ENCODE measurements at places on chromosomes 4 and X. TPM values are rescaled to one million over a fixed set of nuclear protein-coding genes. Genes with fewer than 3 reads are reported as not detected.
A peak's percentile ranks its signal among the peaks of the same experiment; 100 is the strongest.

DNA sequence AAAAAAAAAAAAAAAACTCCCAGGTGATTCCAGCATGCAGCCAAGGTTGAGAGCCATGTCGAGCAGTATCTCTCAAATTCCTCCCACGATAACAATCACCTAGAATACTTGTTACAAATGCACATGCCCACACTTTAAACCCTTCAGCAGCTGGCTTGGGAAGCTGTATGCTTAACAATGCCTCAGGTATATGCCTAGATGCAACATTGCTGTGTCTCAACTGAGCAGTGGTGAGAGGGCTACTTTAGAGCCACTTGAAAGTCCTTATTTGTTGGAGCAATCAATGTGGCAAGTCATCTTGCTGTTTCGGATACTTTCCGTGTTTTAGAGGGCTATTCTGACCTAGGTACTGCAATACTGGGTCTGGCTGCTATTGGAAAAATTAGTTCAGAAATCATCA is 487.4 kb downstream of the INPP4B start:
- H3K4me3 ChIP-seq, result no peak overlapping the region
- DNase-seq, result no peak
- H3K36me3 ChIP-seq, result no peaks in the 10 kb centered on the region
- no peaks in the 10 kb centered on the region for H3K27me3 ChIP-seq

- no peaks in the 10 kb centered on the region for H3K4me1 ChIP-seq
- no peak overlapping the region for H3K4me3 ChIP-seq
- H3K36me3 ChIP-seq, result no peaks in the 10 kb centered on the region
Observed at GRCh38 chr4:170988446-170988845, 824.8 kb upstream of the GALNTL6 start.

GRCh38 chrX:130851569-130851968 is 51.4 kb downstream of the ENOX2 start:
- no peak overlapping the region for H3K4me3 ChIP-seq
- DNase-seq, result no peak
- no peaks in the 10 kb centered on the region for H3K36me3 ChIP-seq
- no peaks in the 10 kb centered on the region for H3K27me3 ChIP-seq

GRCh38 chr4:64774626-64775025 is 365.4 kb upstream of the TECRL start:
- H3K27me3 ChIP-seq, result no peaks in the 10 kb centered on the region
- no peak overlapping the region for H3K4me3 ChIP-seq
- DNase-seq, result no peak
- no peaks in the 10 kb centered on the region for H3K36me3 ChIP-seq

GRCh38 chr4:142607976-142608375 is 238.1 kb downstream of the INPP4B start:
- DNase-seq, result no peak
- no peak overlapping the region for H3K27ac ChIP-seq
- H3K4me3 ChIP-seq, result no peak overlapping the region
- H3K36me3 ChIP-seq, result no peaks in the 10 kb centered on the region
- no peaks in the 10 kb centered on the region for H3K4me1 ChIP-seq
- no peaks in the 10 kb centered on the region for H3K27me3 ChIP-seq

DNA sequence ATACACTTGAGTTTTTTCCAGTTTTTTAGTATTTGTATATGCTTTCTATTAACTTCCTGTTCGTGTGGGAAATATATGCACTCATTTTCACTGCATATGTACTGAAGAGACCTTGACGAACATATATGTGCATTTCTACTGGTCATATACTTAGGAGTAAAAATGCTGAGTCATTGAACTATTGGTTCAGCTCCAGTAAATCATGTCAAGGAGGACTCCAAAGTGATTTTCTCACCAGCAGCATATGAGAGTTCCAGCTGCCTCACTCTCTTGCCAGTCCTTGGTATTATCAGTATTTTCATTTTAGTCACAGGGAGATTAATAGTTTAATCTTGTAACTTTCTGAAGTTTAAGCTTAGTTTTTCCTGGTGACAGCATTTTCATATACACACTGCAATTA is 2750.2 kb downstream of the ARAP2 start:
- no peak overlapping the region for H3K27ac ChIP-seq
- H3K27me3 ChIP-seq, result no peaks in the 10 kb centered on the region
- H3K36me3 ChIP-seq, result no peaks in the 10 kb centered on the region
- no peak for DNase-seq

GRCh38 chr4:20890761-20891160 is 190.5 kb downstream of the PACRGL start:
- H3K4me3 ChIP-seq, result no peak overlapping the region
- DNase-seq, result no peak
- H3K27ac ChIP-seq, result no peak overlapping the region
- no peaks in the 10 kb centered on the region for H3K4me1 ChIP-seq
- no peaks in the 10 kb centered on the region for H3K27me3 ChIP-seq

DNA sequence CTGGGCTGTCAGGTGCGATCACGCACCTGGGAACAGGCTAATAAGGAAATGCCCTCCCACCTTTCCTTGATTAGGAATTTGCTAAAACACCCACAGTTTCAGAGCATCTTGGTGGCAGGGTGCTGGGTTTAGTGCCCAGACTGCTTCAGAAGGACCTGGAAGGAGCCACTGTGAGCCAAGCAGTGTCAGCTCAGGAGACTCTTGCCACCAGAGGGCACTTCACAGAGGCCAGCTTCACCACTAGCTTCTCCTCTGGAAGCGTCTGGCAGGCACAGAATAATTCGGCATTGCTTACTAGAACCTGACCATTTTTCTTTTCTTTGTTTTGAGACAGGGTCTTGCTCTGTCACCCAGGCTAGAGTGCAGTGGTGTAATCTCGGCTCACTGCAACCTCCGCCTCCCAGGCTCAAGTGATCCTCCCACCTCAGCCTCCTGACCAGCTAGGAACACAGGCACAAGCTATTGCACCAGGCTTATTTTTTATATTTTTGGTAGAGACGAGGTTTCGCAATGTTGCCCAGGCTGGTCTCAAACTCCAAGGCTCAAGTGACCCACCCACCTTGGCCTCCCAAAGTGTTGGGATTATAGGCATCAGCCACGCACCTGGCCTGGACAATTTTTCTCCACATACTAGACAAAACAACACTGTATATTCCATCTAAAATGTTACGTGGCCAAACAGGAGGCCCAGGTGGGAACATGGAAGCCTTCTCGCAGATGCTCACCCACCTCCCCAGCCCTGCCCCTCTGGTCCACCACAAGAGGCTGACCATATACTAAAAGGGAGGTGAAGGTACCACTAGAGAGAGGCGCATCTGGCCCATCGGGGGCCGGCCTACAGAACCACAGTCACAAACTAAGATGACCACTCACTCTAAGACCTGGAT is 14.1 kb downstream of the NOP14 start:
- no peak overlapping the region for H3K27ac ChIP-seq
- H3K27me3 ChIP-seq, result no peaks in the 10 kb centered on the region
- no peak for DNase-seq
- H3K36me3 ChIP-seq, result peaks cover 78% of the 10 kb centered on the region

- peaks cover 36% of the 10 kb centered on the region for H3K36me3 ChIP-seq
- H3K4me1 ChIP-seq, result peaks cover 3% of the 10 kb centered on the region
- no peaks in the 10 kb centered on the region for H3K27me3 ChIP-seq
- no peak for DNase-seq
- H3K27ac ChIP-seq, result no peak overlapping the region
Observed at GRCh38 chr4:4417886-4418285, 31.0 kb downstream of the NSG1 start.

DNA sequence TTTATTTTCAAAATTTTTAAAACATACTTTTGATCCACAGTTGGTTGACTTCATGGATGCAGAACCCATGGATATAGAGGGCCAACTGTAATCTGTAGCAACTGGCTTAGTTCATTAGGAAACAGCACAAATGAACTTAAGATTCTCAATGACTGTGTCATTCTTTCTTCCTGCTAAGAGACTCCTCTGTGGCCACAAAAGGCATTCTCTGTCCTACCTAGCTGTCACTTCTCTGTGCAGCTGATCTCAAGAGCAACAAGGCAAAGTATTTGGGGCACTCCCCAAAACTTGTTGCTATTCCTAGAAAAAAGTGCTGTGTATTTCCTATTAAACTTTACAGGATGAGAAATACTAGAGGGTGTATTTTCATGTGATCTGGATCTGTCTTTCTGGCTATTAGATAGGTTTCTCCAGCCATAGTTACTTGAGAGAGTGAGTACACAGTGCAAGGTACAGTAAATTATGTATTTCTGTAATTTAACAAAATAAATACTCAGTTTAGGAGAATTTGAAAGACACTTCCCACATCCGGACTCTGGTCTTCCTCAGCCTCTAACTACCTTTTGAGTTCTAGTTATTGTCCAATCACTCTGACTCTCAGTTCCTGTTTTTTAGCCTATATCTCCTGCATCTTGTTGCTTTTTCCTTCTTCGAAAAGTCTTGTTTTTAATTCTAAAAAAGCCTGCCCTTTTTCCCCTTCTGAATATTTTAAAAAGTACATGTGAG is 21.8 kb downstream of the TLR2 start:
- DNase-seq, result no peak
- H3K36me3 ChIP-seq, result no peaks in the 10 kb centered on the region
- no peak overlapping the region for H3K4me3 ChIP-seq
- H3K27ac ChIP-seq, result no peak overlapping the region

DNA sequence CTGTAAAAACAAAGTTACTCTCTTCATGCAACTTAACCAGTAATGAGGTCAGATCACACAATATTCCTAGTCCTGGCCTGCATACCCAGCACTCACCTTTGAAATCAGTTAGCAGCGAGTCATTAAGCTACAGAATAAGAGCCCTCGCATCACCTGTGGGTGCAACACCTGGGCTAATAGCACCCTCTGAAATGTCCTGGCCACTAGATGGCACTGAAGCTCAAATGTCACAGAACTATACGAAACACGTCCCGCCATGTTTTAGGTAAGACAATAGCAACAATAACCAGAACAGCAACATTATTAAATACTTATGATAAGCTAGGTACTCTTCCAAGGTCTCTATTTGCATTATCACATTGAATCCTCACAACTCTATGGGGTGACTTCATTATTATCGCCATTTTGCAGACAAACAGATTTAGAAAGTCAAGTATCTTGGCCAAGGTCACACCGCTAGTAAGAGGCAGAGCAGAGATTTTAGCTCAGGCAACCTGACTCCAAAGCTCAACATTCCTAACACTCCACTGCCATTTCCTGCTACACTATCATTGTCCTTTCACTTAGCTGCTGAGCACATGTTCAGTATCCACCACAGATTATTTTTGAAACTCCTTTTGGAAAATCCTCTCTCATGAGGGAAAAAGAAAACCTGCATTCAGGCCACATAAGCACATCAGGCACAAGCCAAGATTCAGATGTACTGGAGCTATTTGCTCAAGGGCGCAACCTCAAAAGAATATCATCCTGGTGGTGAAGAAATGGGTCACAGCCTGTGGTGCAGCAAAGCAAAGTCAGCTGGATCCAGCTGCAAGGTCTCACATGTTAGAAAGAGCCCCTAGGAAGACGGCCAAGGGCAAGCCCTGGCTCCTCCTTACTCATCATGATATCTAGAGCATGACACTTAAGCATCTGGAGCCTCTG is 59.5 kb upstream of the KDR start:
- no peaks in the 10 kb centered on the region for H3K36me3 ChIP-seq
- H3K4me3 ChIP-seq, result no peak overlapping the region
- H3K27ac ChIP-seq, result no peak overlapping the region
- no peaks in the 10 kb centered on the region for H3K4me1 ChIP-seq

DNA sequence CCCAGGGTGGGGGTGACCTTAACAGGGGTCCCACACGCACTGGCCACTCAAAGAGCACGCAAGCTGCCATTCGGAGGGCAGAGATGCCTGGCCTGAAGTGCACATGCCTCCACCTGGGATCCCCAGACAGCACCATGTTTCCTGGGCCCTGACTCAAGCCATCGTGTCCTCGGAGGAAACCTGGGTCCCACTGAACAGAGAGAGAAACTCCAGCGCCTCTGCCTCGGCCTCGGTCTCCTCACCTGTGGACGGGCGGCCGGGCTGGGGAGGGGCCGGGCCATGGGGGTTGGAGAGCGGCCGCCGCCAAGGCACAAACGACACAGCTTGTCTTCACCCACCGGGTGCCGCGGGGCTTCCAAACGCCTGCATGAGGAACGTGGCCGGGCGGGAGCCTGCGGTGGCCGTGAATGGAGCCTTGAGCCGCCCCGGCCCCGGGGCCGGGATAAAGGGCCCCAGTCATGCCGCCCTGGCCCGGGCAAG is 30.0 kb upstream of the FGFR3 start:
- no peak overlapping the region for H3K4me3 ChIP-seq
- no peak for DNase-seq
- H3K27me3 ChIP-seq, result peaks cover 9% of the 10 kb centered on the region
- no peaks in the 10 kb centered on the region for H3K36me3 ChIP-seq
- H3K27ac ChIP-seq, result no peak overlapping the region

- H3K27me3 ChIP-seq, result no peaks in the 10 kb centered on the region
- peak; percentile 24 for DNase-seq
- H3K27ac ChIP-seq, result no peak overlapping the region
- H3K4me1 ChIP-seq, result peaks cover 9% of the 10 kb centered on the region
- H3K4me3 ChIP-seq, result no peak overlapping the region
Observed at GRCh38 chr4:163556177-163556576, 61.7 kb downstream of the TMA16 start.

Gene SLC4A4
- 17.9 TPM for total RNA-seq

Gene UBL4A
- total RNA-seq, result 17.6 TPM

Gene C4orf36
- not detected for total RNA-seq

Gene MAGEA3
- not detected for total RNA-seq

Gene NAA11
- total RNA-seq, result not detected

Gene CRLF2
- total RNA-seq, result not detected

Gene SMR3B
- total RNA-seq, result not detected

Gene CXCL1
- 3.4 TPM for total RNA-seq

Gene SPOCK3
- not detected for total RNA-seq

Gene CHM
- total RNA-seq, result 11.8 TPM

Measured in natural killer cell (primary cell).